Uterus (tissue), 4 donors: ENCODE measurements at places on chromosomes 7 and 10. TPM values are rescaled to one million over a fixed set of nuclear protein-coding genes. Genes with fewer than 3 reads are reported as not detected.

- peak; percentile 12 for DNase-seq
Observed at GRCh38 chr10:78764846-78765430, 303.8 kb upstream of the ZMIZ1 start.

GRCh38 chr10:62689712-62690111 lies 114.8 kb upstream of the ADO start:
- no peak for DNase-seq

GRCh38 chr10:48611133-48611532 lies 6.3 kb upstream of the ARHGAP22 start:
- no peak for DNase-seq

DNA sequence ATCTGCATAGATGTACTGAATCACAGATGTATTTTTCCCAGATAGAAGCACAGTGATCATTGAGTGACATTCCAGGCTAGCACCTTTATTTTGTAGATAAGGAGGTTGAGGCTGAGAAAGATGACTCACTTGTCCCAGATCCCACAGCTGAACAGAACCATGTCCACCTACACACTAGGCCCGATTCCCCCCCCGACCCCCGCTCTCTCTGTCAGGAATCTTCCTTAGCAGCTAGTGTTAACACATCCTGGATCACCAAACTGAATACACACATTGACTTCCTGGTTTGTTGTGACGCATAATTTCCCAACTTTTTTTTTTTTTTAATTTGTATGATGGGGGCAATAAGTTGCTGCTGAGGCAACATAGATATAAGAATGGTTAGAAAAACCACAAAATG lies 5.2 kb downstream of the SFMBT2 start:
- no peak for DNase-seq

GRCh38 chr10:51014680-51015389 lies 59.5 kb upstream of the PRKG1 start:
- DNase-seq: no peak

DNA sequence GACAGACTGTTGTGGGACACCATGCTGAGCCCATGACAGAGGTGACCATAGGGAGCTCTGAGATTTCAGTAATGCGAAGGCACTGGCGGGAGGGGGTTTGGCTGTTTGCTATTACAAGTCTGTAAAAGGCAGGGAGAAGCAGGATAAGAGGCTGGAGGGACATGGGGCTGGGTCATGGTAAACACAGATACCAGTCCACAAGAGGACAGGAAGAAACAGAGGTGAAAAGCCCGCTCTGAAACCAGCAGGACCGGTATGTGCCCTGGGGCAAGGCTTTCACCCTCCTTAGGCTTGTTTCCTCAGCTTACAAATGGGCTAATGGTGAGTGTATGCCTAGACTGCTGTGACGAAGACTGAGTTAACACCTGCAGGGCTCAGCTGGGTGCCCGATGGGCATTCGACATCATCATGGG lies 34.1 kb downstream of the ANXA11 start:
- no peak for DNase-seq

GRCh38 chr7:116984917-116985316 lies 31.6 kb downstream of the ST7 start:
- DNase-seq: no peak

- no peak for DNase-seq
Observed at GRCh38 chr7:18536486-18536885, 40.9 kb downstream of the HDAC9 start.

DNA sequence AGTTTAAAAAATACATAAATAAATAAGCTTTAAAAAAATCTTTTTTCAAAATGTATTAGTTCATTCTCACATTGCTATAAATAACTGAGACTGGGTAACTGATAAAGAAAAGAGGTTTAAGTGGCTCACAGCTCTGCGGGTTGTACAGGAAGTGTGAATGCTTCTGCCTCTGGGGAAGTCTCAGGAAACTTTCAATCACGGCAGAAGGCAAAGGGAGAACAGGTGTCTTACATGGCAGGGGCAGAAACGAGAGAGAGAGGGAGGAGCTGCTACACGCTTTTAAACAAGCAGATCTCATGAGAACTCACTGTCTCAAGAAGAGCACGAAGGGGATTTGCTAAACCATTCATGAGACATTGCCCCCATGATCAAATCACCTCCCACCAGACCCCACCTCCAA lies 114.6 kb downstream of the DNAJC1 start:
- no peak for DNase-seq

GRCh38 chr10:22652988-22653481 lies 61.3 kb downstream of the PIP4K2A start:
- no peak for DNase-seq

GRCh38 chr7:155805826-155806095 lies 6.5 kb downstream of the SHH start:
- no peak for DNase-seq

DNA sequence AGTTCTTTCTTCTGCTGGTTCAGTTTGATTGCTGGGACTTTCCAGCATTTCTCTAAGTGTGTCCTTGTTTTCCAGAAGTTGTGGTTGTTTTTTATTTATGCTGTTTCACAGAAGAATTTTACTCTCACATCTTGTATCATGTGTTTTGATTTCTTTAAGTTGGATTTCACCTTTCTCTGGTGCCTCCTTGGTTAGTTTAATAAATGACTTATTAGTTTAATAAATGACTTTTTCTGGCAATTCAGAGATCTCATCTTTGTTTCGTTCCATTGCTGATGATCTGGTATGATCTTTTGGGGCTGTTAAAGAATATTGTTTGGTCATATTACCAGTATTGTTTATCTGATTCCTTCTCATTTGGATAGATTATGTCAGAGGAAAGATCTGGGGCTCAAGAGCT lies 59.8 kb upstream of the CYP2C9 start:
- DNase-seq: no peak

- no peak for DNase-seq
Observed at GRCh38 chr10:43921478-43921877, 272.8 kb upstream of the ZNF32 start.

PNLIPRP2 gene
- not detected for total RNA-seq

TAX1BP1 gene
- total RNA-seq: 121 TPM

PKD2L1 gene
- not detected for total RNA-seq

CNTNAP2 gene
- total RNA-seq: not detected

DLD gene
- total RNA-seq: 50.2 TPM

CNPY1 gene
- not detected for total RNA-seq

LRRC61 gene
- 41.2 TPM for total RNA-seq
